ENCODE measurements at places on chromosomes 7 and 10. TPM values are rescaled to one million over a fixed set of nuclear protein-coding genes. Genes with fewer than 3 reads are reported as not detected.

PRPS1L1 gene
- total RNA-seq: not detected

NOLC1 gene
- 81.3 TPM for total RNA-seq

ENTPD1 gene
- not detected for total RNA-seq

DOCK4 gene
- 0.25 TPM for total RNA-seq

DNA sequence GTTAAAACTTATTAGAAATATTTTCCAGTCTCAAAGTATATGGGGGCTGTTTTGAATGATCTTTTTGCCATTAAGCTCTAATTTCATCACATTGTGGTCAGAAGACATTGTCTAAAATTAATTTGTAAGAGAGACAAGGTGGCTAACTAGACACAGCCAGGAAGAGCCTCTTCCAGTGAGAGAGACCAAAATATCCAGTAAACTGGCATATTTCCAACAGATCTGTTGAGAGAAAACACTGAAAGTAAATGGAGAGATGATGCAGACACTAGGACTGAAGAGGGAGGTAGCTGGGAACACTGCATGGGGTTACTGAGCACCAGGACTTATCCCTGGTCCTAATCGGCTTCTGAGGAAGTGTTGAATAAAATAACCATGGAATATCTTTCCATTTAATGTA lies 101.5 kb upstream of the TAS2R16 start:
- H3K27ac ChIP-seq: no peak overlapping the region
- H3K4me3 ChIP-seq: no peak overlapping the region
- no peak for DNase-seq
- no peaks in the 10 kb centered on the region for H3K27me3 ChIP-seq
- H3K4me1 ChIP-seq: no peaks in the 10 kb centered on the region
- H3K36me3 ChIP-seq: no peaks in the 10 kb centered on the region

DNA sequence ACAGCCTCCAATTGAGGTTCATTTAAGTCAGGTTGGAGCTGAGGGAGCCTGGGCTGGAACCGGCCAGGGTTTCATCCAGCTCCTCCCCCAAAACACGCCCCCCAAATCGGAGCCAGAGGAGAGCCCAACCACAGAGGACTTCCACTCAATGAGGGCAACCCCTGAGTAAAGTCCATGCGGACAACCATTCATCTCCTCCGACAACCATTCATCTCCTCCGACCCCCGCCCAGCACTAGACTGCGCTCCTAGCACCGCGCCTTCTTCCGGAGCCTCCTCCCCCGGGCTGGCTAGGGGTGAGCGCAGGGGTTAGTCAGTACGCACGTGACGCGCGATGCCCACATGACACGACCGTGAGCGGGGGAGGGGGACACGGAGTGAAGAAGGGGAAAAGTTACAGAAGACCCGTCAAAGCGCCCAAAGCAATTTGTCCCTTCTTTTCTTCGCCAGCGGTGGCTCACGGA lies 1.4 kb downstream of the MAGI2 start:
- H3K27me3 ChIP-seq: peaks cover 51% of the 10 kb centered on the region
- H3K27ac ChIP-seq: no peak overlapping the region
- no peak for DNase-seq
- no peaks in the 10 kb centered on the region for H3K36me3 ChIP-seq
- no peak overlapping the region for H3K4me3 ChIP-seq

- no peak for DNase-seq
- H3K36me3 ChIP-seq: no peaks in the 10 kb centered on the region
- no peaks in the 10 kb centered on the region for H3K27me3 ChIP-seq
- H3K27ac ChIP-seq: no peak overlapping the region
These were observed 214.6 kb upstream of the TMEM72 start for GRCh38 chr10:44696496-44696895.

DNA sequence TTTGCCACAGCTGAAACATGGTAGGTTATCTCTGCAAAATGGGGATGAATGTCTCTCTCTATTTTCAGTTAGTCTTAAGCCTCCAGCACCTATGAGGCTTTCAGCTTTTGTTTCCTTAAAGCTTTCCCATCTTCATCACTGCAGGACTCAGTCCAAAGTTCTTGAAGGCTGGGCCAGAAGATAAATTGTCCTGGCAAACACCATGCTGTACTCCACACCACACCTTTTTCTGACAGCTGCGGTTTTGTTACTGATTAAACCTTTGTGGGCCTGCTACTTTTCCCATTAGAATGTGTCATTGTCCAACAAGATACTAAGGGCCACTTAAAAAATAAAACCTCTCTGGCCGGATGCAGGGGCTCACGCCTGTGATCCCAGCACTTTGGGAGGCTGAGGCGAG lies 87.2 kb upstream of the A1CF start:
- peaks cover 1% of the 10 kb centered on the region for H3K27me3 ChIP-seq
- DNase-seq: no peak
- H3K4me3 ChIP-seq: no peak overlapping the region
- no peaks in the 10 kb centered on the region for H3K36me3 ChIP-seq
- no peaks in the 10 kb centered on the region for H3K4me1 ChIP-seq

DNA sequence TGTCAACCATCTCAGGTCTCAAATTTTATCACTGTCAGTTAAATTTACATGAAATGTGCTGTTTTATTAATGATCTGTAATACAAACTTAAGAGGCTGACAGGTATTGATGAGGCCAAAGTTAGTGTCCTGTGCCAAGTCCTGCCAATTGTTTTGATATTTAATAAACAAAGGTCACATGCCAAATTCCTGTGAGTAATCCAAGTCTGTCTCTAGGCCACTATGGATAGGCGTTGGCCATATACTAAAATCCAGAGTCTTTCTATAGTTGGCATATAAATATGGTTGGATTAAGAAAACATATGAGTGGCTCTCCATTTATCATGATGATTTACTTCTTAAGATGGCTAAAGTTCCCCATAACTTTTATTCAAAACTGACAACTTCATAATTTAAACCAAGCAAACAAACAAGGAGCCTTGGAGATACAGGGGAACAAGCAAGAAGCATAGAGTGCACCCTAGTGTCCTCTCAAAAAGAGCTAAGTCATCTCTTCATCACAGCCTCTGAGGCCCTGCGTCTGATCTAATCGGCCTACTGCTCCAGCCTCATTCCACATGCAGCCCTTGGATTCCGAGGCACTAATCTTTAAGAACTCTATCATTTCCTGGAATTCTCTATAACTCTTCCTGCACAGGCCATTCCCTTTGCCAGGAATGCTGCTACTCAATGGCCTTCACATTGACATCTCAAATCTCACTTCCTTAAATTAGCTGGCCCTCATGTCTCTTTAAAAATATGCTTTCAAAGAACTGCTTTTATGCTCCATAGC lies 32.7 kb upstream of the NRCAM start:
- no peak overlapping the region for H3K27ac ChIP-seq
- no peak for DNase-seq
- no peaks in the 10 kb centered on the region for H3K36me3 ChIP-seq
- no peaks in the 10 kb centered on the region for H3K4me1 ChIP-seq
- H3K4me3 ChIP-seq: no peak overlapping the region
- no peaks in the 10 kb centered on the region for H3K27me3 ChIP-seq

- no peak overlapping the region for H3K27ac ChIP-seq
- H3K36me3 ChIP-seq: peaks cover 10% of the 10 kb centered on the region
- H3K4me1 ChIP-seq: peaks cover 7% of the 10 kb centered on the region
- no peak for DNase-seq
- no peak overlapping the region for H3K4me3 ChIP-seq
These were observed 4.6 kb upstream of the NOM1 start for GRCh38 chr7:156944876-156945275.

DNA sequence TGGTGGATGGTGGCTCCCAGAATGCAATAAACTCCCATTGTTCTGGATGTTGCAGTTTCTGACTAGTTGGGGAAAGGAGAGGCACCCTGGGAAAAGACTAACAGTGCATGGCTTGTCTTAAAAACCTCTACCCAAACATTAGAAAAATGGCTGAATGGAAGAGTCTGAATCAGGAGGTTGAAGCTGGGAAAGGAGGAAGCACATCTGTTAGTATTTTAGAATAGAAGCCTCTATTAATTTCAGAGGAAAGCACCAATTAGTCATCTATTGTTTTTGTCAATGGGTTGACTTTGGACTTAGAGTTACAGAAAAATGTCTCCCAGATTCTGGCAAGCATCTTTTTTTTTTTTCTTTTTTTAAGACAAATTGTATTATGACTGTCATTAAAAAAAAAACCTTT lies 56.1 kb upstream of the ELMO1 start:
- no peak overlapping the region for H3K4me3 ChIP-seq
- H3K27ac ChIP-seq: no peak overlapping the region
- H3K36me3 ChIP-seq: no peaks in the 10 kb centered on the region
- no peak for DNase-seq
- no peaks in the 10 kb centered on the region for H3K4me1 ChIP-seq

DNA sequence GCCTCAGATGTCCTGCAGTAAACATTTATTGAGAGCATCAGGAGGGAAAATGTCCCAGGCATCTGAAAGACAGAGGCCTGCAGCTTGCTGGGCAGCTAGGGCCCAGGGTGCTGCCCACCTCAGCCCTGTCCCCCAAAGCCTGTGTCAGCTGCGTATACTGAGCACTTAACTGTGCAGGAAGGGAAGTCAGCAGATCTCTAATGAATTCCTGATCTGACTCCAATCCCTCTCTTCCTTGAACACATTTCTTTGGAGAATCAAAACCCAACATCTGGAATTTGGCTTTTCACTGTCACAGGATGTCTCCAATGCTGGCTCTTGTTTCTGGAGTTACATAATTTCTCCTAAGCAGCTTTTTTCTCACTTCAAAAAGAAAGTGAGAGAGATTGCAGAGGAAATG lies 364.7 kb upstream of the NFE2L3 start:
- H3K4me1 ChIP-seq: no peaks in the 10 kb centered on the region
- H3K27ac ChIP-seq: no peak overlapping the region
- no peak for DNase-seq
- no peaks in the 10 kb centered on the region for H3K36me3 ChIP-seq

DNA sequence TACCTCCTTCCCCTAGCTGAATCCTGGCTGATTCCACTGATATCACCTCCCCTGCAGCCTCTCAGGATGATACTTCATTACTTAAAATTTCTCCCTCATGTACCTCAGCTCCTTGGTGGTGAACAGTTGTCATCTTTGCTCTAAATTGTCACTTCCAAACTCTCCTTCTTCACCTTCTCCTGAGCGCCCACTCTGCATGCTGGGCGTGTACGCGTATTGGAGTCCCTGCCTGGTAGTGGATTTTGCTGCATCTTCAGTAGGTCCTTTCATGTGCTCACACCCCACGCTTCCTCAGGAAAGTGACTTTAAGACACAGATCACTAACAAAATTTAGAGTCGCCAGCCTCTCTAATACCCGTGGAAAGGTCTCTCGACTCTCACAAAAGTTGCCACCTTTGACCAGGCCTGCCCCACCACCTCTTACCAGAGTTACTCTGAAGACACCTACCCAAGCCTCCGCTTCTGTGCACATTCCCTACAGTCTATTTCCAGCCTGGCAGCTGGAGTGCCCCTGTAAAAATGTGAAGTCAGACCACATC lies 236.8 kb downstream of the FANK1 start:
- H3K4me1 ChIP-seq: peaks cover 4% of the 10 kb centered on the region
- no peaks in the 10 kb centered on the region for H3K36me3 ChIP-seq
- H3K27me3 ChIP-seq: no peaks in the 10 kb centered on the region
- no peak overlapping the region for H3K27ac ChIP-seq
- no peak overlapping the region for H3K4me3 ChIP-seq

- no peak overlapping the region for H3K27ac ChIP-seq
- H3K4me1 ChIP-seq: no peaks in the 10 kb centered on the region
- no peak overlapping the region for H3K4me3 ChIP-seq
- H3K36me3 ChIP-seq: no peaks in the 10 kb centered on the region
- no peak for DNase-seq
- no peaks in the 10 kb centered on the region for H3K27me3 ChIP-seq
These were observed 347.7 kb upstream of the MKI67 start for GRCh38 chr10:128473911-128474310.

- H3K4me1 ChIP-seq: no peaks in the 10 kb centered on the region
- no peaks in the 10 kb centered on the region for H3K36me3 ChIP-seq
- no peaks in the 10 kb centered on the region for H3K27me3 ChIP-seq
- no peak overlapping the region for H3K27ac ChIP-seq
- no peak overlapping the region for H3K4me3 ChIP-seq
These were observed 146.3 kb upstream of the TPK1 start for GRCh38 chr7:144982133-144982532.

GRCh38 chr10:72251635-72252034 lies 22.1 kb upstream of the DDIT4 start:
- H3K4me1 ChIP-seq: peaks cover 81% of the 10 kb centered on the region
- H3K27ac ChIP-seq: peak overlapping the region; percentile 36
- DNase-seq: no peak
- H3K4me3 ChIP-seq: no peak overlapping the region

- peaks cover 14% of the 10 kb centered on the region for H3K4me1 ChIP-seq
- H3K27ac ChIP-seq: no peak overlapping the region
- no peak for DNase-seq
- H3K36me3 ChIP-seq: peaks cover 6% of the 10 kb centered on the region
- H3K27me3 ChIP-seq: peaks cover 17% of the 10 kb centered on the region
These were observed 21.4 kb upstream of the ZNF273 start for GRCh38 chr7:64881461-64882287.

All from activated CD4-positive, alpha-beta T cell treated with anti-CD3 and anti-CD28 coated beads, Interleukin-2, amount 10 ng/mL, durations not matched to agents 7 days and 5 days (primary cell).